ENCODE measurements at places on chromosomes 7 and 10.

- DNase-seq, result no peak
Observed at GRCh38 chr7:20440472-20441105, 109.9 kb downstream of the ITGB8 start.

- no peak for DNase-seq
Observed at GRCh38 chr10:35409094-35409582, 72.8 kb downstream of the CCNY start.

DNA sequence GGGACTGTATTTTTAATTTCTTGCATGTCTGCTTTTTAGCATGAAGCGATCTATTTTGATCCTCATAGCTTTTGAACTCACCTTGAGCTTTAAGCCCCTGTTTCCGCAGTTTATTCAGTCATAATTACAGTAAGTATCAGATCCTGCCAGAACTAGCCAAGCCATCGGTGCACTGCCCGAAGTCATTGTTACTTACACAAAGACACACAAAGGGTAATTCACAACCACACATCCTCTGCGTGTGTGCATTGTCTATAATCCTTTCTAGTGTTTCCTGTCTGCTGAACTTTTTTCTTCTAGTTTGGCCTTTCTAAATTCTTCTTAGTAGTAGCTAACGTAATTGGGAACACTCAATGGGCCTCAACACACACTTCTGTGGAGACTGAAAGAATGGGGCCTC lies 133.0 kb downstream of the SFMBT2 start:
- no peak for DNase-seq

DNA sequence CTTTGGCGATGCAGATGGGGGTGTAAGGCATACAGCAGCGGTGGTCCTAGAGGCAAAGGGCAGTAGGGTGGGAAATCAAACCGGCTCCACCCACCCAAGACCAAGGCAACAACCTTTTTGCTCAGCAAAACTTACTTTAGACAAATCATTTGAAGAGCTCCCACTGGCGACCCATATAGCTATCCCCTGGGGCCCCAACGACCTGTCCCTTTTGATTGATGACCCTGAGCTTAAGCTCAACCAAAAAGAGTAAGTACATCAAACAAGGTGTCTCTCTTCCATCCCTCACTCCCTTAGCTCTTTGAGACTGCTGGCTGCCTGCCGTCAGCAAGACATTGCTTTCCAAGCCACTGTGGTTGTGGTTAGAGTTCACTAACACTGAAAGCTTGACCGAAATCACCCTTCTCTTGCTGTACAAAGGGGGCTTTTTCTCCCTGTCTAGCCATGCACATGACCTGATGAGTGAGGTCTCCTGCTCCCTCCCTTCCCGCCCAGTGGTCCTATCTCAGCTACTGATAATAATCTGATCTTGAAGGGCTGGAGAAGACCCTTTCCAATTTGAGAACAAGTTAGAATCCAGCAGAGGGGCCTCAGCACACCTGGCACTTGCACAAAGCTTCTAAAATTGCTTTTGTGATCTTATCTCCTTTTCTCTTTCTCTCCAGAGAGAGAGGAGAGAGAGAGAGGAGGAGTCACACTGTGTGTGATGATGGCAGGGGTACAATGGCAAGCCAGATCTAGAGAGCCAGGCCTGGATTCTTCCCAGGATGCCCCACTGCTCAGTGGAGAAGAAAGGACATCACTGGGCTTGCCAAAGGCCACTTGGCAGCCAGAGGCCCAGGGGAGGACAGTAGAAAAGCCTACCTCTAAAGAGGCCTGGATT lies 42.2 kb downstream of the XPNPEP1 start:
- DNase-seq, result no peak

DNA sequence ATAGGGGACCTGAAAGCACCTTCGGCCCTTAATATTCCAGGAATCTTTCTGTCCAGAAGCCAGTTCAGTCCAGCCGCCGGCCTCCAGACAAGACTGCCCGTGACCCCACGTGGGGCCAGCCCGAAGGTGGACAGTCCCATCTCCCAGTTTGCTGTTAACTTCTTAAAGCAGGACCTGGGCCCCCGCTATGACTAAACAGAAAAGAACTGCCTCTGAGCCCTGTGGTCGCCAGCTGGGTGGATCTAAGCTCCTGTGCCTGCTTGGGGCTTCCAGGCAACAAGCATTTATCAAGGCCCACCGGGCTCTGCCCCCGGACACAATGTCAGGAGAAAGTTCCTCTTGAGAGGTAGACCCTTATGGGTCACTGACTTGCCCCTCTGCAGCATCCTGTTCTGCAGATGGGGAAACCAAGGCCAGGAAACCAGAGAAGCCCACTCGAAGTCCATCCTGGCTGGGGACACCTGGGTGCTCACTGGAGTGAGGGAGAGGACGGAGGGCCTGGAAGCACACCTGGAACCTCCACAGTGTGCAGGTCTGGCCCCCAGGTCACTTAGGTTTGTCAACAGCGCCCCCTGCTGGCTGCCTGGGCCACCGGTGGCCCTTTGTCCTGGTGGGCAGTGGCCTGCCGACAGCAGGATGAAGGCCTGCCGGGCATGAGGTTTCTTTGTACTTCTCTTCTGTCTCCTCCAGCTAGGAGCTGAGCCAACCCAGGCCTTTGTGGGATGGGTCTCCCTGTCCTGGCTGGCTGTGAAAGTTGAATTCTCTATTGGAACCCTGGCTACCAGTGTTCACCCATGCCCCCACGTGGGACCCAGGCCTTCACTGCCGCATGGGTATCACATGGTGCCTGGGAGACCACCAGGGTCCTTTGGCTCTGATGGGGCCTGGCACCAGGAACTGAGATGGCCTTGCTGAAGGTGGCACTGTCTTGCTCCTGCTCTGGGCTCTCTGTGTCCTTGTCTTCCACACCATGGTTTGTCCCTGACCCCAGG lies 128.0 kb downstream of the ZMIZ1 start:
- DNase-seq, result peak; percentile 63

DNA sequence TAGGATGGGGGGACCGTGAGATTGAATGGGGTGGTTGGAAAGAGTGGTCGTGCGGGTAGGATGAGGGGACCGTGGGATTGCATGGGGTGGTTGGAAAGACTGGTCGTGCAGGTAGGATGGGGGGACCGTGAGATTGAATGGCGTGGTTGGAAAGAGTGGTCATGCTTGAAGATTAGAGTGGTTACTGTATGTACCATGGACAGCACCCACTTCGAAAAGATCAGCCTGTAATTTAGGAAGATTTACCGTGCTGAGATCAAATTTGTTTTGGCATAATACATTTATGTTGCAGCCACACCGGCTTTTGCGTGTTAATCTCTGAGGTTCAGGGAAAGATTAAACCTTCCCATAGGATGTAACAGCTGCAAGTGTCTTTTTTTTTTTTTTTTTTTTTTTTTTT lies 495.2 kb upstream of the ADARB2 start:
- DNase-seq, result no peak

DNA sequence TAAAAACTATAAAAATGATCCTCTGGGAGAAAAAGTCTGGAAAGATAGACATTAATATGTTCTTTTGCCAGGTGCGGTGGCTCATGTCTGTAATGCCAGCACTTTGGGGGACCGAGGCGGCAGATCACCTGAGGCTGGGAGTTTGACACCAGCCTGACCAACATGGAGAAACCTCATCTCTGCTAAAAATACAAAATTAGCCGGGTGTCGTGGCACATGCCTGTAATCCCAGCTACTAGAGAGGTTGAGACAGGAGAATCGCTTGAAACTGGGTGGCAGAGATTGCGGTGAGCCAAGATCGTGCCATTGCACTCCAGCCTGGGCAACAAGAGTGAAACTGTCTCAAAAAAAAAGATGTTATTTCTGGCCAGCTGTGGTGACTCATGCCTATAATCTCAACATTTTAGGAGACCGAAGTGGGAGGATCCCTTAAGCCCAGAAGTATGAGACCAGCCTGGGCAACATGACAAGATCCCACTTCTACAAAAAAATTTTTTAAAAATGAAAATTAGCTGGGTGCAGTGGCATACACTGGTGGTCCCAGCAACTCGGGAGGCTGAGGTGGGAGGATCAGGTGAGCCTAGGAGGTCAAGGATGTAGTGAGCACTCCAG lies 101.9 kb upstream of the LRRN3 start:
- no peak for DNase-seq

DNA sequence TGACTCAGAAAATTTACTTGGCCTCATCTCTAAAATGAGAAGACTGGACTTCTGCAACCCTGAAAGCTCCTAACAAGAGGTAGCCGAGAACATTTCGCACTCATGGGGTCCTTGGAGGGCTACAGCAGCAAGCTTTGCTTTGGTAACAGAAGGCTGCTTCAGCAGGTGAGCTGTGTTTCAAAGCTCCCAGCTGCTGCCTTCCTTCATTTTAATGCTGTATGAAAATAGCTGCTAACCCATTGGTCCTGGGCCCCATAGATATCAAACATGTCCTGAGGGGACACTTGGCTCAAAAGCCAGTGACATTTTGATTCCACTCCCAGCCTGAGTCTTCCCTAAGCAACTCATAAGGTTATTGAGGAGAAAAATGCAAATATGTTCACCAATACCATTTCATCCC lies 14.3 kb upstream of the MALSU1 start:
- DNase-seq, result no peak

DNA sequence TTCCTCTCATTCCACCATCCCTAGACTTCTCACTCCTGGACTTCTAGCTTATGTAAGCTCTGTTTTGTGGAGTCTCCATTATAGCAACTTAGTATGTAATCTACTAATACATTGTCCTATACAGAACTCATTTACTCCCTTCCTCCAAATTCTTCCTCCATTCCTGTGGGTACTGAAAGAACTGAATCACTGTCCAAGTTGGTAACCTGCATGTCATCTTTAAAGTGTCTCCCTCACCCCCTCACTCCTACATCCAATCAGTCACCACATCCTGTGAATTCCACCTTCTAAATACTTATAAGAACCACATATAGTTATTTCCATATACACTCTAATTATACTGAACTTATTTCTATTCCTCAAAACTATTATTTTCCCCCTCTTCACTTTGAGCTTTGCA lies 20.3 kb downstream of the AASS start:
- no peak for DNase-seq

GRCh38 chr10:49419005-49419404 lies 23.1 kb upstream of the DRGX start:
- DNase-seq, result no peak

DNA sequence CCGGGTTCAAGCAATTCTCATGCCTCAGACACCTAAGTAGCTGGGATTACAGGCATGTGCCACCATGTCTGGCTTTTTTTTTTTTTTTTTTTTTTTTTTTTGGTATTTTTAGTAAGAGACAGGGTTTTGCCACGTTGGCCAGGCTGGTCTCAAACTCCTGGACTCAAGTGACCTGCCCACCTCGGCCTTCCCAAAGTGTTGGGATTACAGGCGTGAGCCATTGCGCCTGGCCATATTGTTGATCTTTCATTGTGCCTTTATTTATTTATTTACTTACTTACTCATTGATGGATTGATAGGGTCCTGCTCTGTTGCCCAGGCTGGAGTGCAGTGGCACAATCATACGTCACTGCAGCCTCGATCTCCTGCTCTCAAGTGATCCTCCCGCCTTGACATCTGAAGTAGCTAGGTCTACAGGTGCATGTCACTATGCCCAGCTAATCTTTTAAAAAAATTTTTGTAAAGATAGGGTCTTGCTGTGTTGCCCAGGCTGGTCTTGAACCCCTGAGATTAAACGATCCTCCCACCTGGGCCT lies 30.4 kb downstream of the SVIL start:
- no peak for DNase-seq

DNA sequence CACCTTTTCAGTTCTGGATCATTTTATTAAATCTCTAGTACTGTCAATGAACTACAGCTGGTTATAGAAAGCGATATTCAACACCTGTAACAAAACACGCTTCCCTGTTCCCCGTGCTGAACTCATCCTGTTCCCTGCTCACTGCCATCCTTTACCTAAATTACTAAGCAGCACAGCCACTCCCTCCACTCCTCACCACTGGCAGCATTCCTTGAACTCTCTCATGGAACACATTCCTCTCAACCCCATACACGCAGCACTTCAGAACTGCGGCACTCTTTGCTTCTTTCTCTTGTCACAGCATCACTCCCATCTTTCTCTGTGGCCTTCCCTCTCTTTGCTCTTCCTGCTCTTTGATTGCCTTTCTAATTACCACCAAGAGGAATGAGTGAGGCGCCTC lies 27.4 kb downstream of the RELN start:
- DNase-seq, result no peak

GRCh38 chr7:122709930-122710646 lies 7.4 kb upstream of the RNF148 start:
- DNase-seq, result no peak

- no peak for DNase-seq
Observed at GRCh38 chr10:98138031-98138430, 3.6 kb downstream of the R3HCC1L start.

DNA sequence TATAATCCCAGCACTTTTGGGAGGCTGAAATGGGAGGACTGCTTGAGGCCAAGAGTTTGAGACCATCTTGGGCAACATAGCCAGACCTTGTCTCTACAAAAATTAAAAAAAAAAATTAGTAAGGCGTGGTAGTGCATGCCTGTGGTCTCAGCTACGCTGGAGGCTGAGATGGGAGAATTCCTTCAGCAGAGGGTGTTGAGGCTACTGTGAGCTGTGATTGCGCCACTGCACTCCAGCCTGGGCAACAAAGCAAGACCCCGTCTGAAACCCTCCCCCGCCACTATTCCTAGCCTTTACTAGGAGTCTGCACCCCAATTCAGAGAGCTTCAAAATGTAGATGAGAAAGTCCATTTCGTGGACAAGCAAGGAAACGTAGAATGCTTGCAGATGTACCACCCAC lies 95.2 kb downstream of the PRPF18 start:
- DNase-seq, result no peak

- DNase-seq, result no peak
Observed at GRCh38 chr7:27214239-27214950, 14.5 kb upstream of the HOXA13 start.

DNA sequence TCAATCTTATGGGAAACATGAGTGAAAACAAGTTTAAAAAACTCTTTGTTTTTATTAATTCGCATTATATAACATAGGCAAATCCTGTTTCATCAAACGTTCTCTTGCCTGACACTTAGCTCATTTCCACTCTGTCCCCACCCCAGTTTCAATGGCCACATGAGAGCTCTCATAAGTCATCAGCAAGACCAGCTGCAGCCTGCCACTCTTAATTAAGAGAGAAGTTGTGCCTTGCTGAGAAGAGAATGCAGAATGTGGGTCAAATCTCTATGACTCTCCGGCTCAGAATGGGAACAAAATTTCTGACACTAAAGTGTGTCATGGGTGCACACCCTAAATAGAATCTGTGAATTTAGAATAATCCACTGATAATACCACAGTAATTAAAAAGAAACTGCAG lies 39.6 kb downstream of the ASAH2 start:
- no peak for DNase-seq

- DNase-seq, result no peak
Observed at GRCh38 chr7:1438821-1439220, 20.4 kb downstream of the MICALL2 start.

DNA sequence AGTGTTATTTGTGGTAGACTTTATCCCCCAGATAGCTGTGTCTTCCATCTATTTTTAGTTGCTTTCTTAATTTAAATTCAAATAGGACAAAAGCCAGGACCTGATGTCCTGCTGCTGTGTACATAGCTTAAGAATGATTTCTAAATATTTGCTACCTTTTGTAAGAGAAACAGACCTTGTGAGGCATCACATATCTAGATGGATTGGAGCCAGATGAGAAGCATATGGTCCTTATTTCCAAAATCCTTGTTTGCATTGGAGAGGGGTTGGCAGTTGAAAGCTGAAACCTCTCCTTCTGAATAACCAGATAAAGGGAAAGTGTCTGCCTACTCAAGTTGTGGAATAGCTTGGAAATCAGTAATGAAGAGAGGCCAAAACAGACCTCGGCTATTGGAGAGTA lies 50.7 kb upstream of the AMPH start:
- no peak for DNase-seq

- DNase-seq, result no peak
Observed at GRCh38 chr7:2412587-2413201, 9.3 kb downstream of the CHST12 start.

GRCh38 chr10:118506671-118507590 lies 88.5 kb downstream of the PRLHR start:
- no peak for DNase-seq

All from activated CD4-positive, CD25-positive, alpha-beta regulatory T cell treated with anti-CD3 and anti-CD28 coated beads, Interleukin-2, amount 50 U/mL, for 16 hours (primary cell).